Activated naive CD8-positive, alpha-beta T cell treated with anti-CD3 and anti-CD28 coated beads for 36 hours (primary cell): ENCODE measurements at places on chromosomes 1 and 21.

DNA sequence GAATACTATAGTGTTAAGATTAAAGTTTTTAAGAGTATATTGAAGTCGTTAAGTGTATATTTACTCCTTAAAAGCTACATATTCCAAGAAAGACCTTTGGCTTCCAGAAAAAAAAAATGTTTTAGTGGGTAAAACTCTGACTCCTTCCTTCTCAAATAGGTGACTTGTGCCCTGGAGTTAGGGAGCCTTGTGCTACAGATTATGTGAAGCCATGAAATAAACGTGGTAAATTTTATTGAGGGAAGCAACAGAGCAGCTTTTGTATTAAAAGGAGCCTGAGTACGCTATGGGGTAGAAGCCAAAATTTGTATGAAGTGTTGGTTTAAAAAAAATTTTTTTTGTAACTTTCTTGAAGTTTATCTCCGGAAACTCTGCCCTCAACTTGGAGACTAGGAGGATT lies 994 bp downstream of the RO60 start:
- DNase-seq: no peak

DNA sequence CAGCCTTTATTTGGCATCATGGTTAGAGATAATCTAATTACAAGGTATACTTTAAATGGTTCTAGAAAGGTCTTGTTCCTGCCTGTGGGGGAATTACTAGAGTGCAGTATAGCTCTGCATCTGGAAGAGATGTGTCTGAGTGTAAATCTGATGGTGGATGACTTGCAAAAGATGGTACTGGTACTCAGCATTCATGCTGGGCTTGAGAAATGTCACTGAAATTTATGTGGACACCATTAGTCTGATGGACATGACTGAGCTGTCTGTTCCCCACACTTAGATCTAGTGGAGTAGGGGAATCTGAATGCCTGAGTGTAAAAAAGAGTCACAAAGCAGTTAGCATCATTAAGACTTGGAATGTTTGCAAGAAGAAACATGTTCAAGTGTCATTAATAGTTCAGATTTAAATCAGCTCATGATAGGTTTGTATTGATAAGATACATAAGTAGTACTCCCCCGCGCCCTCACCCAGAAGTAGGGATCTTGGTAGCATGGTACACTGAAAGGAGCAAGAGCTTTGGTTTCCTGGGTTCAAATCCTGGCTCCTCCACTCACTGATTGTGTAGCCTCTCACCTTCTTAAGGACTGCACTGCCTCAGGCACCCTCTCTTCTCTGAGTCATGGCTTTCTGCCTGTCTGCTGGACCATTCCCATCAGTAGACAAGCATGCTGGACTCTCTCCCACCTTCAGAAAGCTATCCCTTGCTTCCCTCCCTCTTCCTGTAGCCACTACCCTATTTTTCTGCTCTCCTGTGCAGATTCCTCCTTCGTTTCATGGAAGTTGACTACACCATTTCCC lies 292.9 kb downstream of the NFIA start:
- DNase-seq: no peak

GRCh38 chr21:15682977-15683376 lies 46.8 kb upstream of the USP25 start:
- DNase-seq: no peak

DNA sequence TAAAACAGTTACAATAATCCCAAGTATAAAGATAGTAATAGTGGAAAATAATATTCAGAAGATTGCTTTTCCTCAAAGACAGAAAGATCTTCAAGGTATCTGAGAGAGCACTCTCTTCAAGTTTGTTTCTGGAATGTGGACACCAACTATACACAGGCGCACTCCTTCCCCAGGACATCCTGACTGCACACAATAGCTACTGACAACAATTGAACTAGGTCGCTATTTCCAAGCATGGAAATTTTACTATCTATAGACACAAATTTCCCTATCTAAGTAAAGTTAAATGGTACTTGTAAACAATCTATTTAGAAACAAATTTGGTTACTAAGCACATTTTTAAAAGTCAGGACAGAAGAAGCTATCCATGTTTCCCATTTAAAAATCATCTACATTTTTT lies 19.1 kb downstream of the ARHGAP29 start:
- no peak for DNase-seq

- peak; percentile 81 for DNase-seq
These were observed 15.5 kb upstream of the GSTM4 start for GRCh38 chr1:109640285-109640865.

GRCh38 chr1:48718116-48718630 lies 58.5 kb downstream of the BEND5 start:
- DNase-seq: no peak

DNA sequence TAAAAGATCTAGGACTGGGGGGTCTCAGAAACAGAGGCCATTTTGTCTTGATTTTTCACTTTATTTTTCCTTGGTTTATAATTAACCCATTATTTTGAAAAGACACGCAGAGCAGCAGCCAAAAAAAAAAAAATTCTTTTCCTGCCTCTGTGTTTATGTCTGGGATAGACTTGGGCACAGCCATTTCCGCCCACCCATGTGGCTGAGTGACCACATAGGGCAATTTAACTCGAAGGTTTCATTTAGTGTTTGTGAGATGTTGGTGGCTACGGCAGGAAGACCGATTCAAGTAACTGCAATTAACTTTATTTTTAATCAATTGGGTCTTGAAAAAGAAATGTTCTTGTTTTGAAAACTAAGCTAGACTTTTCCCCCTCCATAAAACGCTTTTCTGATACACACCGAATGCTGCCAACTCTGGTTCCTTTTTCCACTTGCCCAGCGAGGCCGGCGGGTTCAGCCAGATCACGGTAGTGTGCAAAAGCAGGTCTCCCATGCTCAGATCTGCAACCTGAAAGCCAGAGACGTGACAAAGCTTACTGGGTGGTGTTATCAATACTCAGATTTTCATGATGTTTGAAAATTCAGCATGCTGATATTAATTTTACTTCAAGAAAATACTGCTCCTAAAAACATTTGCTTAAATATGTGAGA lies 97.4 kb upstream of the KRTAP19-8 start:
- DNase-seq: no peak

DNA sequence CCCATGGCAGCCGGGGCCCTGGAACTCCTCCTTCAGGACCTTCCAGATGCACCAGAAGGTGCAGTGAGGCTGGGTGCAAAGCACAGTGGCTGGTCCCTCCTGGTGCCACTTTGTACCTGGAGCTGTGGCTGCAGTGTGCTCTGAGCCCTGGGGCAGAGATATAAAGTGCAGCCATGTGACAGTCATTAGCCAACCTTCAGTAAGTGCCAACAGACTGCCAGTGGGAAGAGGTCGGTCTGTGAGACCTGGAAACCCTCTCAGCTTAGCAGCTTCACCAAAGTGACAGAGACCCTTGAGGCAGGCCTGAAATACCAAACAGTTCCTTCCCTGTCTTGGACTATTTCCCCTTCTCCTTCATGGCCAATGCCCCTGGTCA lies 26.7 kb upstream of the NGF start:
- DNase-seq: no peak

GRCh38 chr21:38899277-38899947 lies 93.7 kb downstream of the ETS2 start:
- DNase-seq: no peak

- DNase-seq: no peak
These were observed 103.7 kb downstream of the GPATCH2 start for GRCh38 chr1:217527151-217527550.

DNA sequence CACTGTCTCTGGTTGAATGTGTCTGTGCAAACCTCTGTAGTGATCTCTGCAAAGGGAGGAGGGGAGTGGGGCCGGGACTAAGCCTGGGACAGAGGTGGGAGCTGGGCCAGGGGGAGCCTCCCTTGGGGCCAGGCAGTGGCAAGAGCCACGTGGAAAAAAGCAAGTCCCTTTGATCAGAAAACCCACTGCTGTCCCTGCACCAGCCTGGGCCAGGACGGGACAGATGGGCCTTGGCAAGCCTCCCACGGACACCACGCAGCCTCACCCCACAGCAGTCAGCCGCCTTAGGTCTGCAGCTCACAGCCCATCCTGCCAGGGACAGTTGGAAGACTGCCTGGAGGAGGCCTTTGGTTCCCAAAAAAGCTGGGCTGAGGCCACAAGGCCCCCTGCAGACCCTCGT lies 11.7 kb upstream of the TRAPPC10 start:
- DNase-seq: no peak

DNA sequence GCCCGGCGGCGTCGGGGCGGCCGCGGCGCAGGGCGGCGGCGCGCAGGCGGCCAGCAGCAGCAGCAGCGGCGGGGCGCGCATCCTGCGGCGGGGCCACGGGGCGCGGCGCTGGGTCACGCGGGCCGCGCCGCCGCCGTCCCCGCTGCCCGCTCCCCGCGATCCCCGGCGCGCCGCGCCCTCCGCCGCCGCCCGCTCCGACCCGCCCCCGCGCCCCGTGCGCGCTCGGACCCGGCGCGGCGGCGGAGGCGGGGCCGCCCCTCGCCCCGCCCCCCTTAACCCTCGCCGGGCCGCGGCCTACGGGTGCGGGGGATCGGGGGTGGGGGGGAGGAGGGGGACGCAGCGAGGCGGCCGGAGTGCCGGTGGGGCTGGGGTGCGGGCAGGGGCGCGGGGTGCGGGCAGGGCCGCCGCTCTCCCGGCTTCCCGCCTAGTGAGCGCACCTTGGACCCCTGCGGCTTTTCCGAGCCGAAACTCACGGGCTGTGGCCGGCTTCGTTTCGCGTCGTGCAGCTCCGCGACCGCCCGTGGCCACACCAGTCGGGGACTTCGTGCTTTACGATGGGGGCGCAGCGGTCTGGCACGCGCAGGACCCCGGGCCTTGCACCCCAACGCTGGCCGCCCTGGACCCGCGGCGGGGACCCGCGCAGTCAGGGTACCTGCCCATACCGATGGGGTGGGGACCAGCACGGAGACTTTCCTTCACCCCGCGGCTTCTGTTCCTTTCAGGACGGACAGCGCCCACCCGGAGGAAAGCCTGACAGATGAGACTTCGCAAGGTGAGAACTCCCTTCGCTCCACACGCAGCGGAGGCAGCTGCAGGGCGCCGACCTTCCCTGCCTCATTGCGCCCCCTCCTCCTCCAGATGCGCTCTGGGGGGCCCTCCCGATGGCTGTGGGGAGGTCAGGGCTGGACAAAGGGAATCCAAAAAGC lies at the start of gene FNDC10:
FNDC10 (minus strand) TSS at position 201 of the 926 bp plus-strand sequence; CDS start at position 81, 120 bp downstream.
- DNase-seq: no peak

- no peak for DNase-seq
These were observed 50.0 kb upstream of the C21orf91 start for GRCh38 chr21:17869115-17869514.

DNA sequence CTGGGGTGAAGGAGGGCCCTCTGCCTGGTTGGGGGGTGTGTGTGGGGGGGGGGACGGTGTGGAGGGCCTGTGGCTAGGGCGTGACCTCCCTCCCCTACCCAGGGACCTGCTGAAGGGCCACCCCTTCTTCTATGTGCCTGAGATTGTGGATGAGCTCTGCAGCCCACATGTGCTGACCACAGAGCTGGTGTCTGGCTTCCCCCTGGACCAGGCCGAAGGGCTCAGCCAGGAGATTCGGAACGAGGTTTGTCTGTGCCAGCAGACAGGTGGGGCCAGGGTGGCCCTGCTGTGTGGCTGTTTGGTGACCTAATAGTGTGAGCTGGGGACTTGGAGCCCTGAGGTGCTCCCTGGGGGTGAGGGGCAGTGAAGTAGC lies 43.9 kb downstream of the COQ8A start:
- no peak for DNase-seq

DNA sequence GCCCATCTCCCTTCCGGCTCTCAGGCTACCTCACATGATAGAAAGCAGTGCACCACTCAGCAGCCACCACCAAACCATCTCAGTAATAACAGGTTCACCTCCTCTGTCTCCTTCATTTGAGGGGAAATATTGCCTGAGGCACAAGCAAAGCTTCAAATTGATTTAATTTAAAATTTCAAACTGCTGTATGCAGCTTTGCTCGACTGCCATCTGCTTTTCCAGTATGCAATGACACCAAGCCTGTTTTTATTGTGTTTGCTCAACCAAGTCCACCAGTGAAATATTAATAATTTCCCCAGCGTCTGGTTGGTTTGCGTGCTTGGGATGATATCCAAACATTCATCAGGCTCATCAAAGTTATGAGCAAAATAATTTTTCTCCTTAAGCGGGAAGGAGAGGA lies 552.4 kb upstream of the DAB1 start:
- no peak for DNase-seq

GRCh38 chr1:152179566-152179965 lies 20.5 kb upstream of the RPTN start:
- DNase-seq: no peak

GRCh38 chr1:207049054-207049453 lies 2.0 kb downstream of the YOD1 start:
- DNase-seq: no peak

- no peak for DNase-seq
These were observed 65.1 kb upstream of the RGS21 start for GRCh38 chr1:192251735-192252134.

- no peak for DNase-seq
These were observed 574.2 kb upstream of the ADGRL2 start for GRCh38 chr1:81226603-81226928.

GRCh38 chr1:81073580-81073979 lies 727.2 kb upstream of the ADGRL2 start:
- DNase-seq: no peak

DNA sequence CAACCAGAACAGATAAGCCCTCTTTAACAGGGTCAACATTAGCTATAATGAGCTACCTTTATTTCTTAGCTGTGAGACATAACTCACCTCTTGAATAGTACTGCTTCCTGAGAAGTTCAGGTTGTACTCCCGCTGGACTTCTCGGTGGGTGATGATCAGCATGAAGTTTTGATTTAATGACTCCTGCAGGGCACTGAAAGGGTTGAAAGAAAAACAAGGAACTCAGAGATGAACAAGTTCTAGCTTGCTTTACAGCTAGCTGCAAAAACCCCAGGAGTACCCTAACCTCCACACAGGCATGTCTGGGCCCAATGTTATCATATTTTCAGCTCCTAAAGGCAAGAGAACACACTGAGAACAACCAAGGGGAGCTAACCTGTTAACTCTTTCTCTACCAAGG lies 254.4 kb downstream of the FAF1 start:
- no peak for DNase-seq

GRCh38 chr1:21435646-21436487 lies 4.1 kb upstream of the NBPF3 start:
- no peak for DNase-seq

DNA sequence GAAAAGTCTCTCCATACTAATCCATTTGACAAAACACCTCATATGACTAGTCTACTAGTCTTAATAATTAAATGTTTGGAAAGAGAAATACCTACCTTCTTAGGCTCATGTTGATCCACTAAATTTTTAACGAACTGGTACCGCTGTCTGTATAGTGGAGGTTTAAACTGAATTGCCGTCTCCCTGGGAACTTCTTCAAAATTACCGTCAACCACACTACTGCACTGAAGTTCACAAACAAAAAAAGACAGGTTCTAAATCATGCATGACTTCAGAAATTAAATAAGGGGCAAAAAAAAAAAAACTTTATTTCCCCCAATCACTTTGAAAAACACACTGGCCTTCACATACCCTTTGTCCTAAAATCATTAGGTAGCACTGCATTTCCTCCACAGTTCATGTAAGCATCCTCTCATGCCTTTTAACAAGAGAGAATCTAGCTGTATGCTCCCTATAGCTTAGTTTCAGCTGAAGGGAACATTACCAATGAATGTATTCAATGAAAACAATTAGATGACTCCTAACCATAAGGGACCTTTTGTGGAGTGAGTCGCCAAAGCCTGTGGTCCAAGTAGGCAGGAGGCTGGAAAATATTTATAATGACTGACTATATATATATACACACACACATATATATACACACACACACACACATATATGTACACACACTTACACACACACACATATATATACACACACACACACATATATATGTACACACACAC lies 3.4 kb downstream of the HENMT1 start:
- no peak for DNase-seq
